ENCODE measurements at places on chromosomes 12 and 14. TPM values are rescaled to one million over a fixed set of nuclear protein-coding genes. Genes with fewer than 3 reads are reported as not detected.

AKAP3 gene
- total RNA-seq: 0.51 TPM

- peaks cover 5% of the 10 kb centered on the region for H3K4me1 ChIP-seq
- no peak overlapping the region for H3K4me3 ChIP-seq
- H3K27me3 ChIP-seq: no peaks in the 10 kb centered on the region
- no peak for DNase-seq
These were observed 229.6 kb upstream of the EGLN3 start for GRCh38 chr14:34180434-34180833.

GRCh38 chr12:61871485-61871810, 388.8 kb upstream of the USP15 start:
- H3K36me3 ChIP-seq: no peaks in the 10 kb centered on the region
- no peak overlapping the region for H3K27ac ChIP-seq
- H3K27me3 ChIP-seq: no peaks in the 10 kb centered on the region

DNA sequence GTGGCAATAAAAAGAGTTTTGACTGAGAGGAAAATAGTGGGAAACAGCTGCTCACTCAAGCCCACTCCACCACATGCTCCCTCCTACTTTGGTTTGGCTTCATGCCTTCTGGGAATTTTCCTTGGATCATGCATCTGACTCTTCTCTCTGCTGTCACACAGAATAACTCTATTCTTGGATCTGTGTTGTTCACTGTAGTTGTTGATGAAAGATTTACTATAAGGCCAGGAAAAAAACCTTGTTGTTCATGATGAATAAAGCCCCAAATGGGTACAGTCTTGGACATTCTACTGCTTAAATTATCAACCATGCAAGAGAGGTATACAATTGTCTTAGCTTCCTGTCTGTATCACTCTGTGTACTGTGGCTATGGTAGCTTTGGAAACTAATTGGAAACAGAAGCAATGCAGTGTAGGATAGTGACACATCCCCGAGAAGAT, 70.5 kb downstream of the TMX1 start:
- no peaks in the 10 kb centered on the region for H3K36me3 ChIP-seq
- peak overlapping the region; percentile 35 for H3K27ac ChIP-seq

DNA sequence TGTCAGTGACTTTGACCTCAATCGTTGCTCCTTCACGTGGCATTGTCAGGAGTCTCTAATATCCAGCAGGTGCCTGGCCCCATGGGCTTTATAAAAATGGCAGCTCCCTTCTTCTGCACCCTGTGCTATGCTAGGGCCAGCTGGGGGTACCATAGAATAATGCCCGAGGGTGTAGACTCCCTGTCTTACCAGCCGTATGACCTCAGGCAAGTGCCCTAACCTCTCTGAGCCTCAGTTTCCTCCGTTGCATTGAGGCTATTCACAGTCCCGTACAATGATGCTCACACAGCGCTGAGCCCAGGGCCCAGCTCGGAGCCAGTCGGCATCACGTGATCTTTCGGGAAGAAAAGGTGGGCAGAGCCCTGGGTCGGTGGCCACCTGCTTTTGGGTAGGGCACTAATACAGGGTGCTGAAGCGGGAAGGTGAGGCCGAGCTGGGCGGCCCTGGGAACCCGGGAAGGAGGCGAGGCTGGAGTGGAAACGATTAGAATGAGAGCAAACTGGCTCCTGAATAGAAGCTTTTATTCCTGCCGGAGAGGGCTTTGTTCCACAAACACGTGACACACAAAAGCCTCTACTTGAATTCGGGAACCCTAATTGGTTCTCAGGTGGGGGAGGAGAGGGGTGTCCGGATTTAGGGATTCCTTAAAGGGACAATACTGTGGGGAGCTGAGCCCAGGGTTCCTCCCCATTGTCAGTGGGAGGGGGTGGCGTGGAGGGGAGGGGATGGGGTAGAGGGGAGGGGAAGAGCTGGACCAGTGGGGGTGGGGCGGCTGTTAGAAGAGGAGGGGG, 19.9 kb upstream of the MSI1 start:
- H3K4me1 ChIP-seq: no peaks in the 10 kb centered on the region
- DNase-seq: no peak
- no peaks in the 10 kb centered on the region for H3K36me3 ChIP-seq
- H3K4me3 ChIP-seq: no peak overlapping the region
- peaks cover 13% of the 10 kb centered on the region for H3K27me3 ChIP-seq

CNPY2 gene
- 25.3 TPM for total RNA-seq

LRTM2 gene
- not detected for total RNA-seq

DNA sequence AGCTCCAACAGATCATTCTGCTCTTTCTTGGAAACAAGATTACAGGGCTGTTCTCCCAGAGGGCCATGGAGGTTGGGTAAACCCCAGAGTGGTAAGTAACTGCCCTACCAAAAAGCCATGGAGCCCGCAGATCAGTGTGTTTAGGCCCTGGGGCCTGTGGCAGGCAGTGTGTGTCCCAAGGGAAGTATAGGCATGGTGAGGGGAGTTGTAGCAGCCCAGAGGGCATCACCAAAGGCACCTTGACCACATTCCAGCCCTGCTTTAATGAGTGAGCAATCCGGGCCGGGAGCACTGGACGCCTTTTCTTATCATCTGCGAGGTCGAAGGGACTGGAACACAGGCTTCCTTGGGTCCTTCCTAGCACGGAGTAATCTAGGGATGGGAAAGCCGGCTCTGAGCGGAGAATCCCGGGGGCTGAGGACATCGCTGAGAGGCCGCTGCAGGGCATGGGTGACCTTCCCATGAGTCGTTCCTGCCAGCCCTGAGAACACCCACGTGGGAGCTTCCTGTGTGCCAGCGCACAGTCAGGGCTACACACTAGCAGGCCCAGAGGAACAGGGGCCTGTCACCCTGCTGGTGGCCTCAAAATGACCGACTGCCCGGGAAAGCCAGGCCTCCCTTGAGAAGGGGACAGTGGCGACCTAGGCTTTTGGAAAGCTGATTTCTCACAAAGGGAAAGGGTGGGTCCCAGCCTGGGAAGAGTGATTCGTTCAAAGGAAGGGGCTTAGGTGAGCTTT, 91.3 kb downstream of the NINJ2 start:
- H3K4me1 ChIP-seq: peaks cover 35% of the 10 kb centered on the region
- peak; percentile 65 for DNase-seq
- no peaks in the 10 kb centered on the region for H3K27me3 ChIP-seq
- no peaks in the 10 kb centered on the region for H3K36me3 ChIP-seq

- H3K27me3 ChIP-seq: peaks cover 8% of the 10 kb centered on the region
- H3K36me3 ChIP-seq: no peaks in the 10 kb centered on the region
- no peak overlapping the region for H3K27ac ChIP-seq
- no peaks in the 10 kb centered on the region for H3K4me1 ChIP-seq
- no peak overlapping the region for H3K4me3 ChIP-seq
- no peak for DNase-seq
These were observed 16.2 kb upstream of the COX6A1 start for GRCh38 chr12:120421701-120422100.

KRT79 gene
- not detected for total RNA-seq

RFX4 gene
- total RNA-seq: not detected

DNA sequence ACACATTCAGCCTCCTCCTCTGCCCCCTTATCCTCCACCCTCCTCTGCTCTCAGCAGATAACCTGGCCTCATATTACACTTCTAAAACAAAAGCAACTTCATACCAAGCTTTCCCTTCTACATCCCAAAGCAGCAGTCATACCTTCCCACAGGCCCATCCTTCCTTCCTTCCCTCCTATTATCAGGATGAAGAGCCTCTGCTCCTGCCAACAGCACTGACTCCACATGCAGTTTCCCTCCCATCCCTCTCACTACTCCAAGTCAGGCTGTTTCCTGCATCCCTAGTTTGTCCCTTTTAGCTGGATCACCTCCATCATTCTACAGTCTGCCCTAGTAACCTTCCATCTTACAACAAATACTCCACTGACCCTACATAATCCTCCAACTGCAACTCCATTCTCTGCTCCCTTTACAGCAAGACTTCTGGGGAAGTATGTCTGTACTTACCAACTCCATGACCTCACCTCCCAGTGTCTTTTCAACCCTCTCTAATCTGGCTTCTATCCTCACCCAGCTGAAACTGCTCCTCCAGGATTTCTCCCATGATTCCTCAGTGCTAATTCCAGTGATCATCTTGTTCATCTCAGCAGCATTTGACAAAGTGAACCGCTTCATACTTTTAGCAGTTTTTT, 4.9 kb upstream of the YEATS4 start:
- no peaks in the 10 kb centered on the region for H3K36me3 ChIP-seq
- no peak overlapping the region for H3K4me3 ChIP-seq
- peaks cover 4% of the 10 kb centered on the region for H3K4me1 ChIP-seq
- H3K27ac ChIP-seq: no peak overlapping the region
- no peak for DNase-seq

LTBP2 gene
- total RNA-seq: 27.6 TPM

PKP2 gene
- 3.9 TPM for total RNA-seq

GRCh38 chr14:95182379-95182778, 25.1 kb upstream of the DICER1 start:
- H3K4me1 ChIP-seq: peaks cover 35% of the 10 kb centered on the region
- peak overlapping the region; percentile 59 for H3K27ac ChIP-seq
- H3K4me3 ChIP-seq: no peak overlapping the region
- DNase-seq: no peak
- H3K36me3 ChIP-seq: peaks cover 7% of the 10 kb centered on the region

TTC7B gene
- 35.4 TPM for total RNA-seq

INSM2 gene
- not detected for total RNA-seq

All from gastrocnemius medialis (tissue), 4 donors.